ENCODE measurements at places on chromosomes 13 and 19. TPM values are rescaled to one million over a fixed set of nuclear protein-coding genes. Genes with fewer than 3 reads are reported as not detected.
A peak's percentile ranks its signal among the peaks of the same experiment; 100 is the strongest.

CYP4F8 gene
- total RNA-seq = not detected

DNA sequence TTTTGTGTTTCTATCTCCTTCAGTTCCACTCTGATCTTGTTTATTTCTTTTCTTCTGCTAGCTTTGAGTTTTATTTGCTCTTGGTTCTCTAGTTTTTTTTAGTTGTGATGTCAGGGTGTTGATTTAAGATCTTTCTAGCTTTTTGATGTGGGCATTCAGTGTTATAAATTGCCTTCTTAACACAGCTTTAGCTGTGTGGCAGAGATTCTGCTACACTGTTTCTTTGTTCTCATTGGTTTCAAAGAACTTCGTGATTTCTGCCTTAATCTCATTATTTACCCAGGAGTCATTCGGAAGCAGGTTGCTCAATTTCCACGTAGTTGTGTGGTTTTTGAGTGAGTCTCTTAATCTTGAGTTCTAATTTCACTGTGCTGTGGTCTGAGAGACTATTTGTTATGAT is 251.7 kb upstream of the HTR2A start:
- no peak for DNase-seq

CCNE1 gene
- total RNA-seq = 2.9 TPM

DNA sequence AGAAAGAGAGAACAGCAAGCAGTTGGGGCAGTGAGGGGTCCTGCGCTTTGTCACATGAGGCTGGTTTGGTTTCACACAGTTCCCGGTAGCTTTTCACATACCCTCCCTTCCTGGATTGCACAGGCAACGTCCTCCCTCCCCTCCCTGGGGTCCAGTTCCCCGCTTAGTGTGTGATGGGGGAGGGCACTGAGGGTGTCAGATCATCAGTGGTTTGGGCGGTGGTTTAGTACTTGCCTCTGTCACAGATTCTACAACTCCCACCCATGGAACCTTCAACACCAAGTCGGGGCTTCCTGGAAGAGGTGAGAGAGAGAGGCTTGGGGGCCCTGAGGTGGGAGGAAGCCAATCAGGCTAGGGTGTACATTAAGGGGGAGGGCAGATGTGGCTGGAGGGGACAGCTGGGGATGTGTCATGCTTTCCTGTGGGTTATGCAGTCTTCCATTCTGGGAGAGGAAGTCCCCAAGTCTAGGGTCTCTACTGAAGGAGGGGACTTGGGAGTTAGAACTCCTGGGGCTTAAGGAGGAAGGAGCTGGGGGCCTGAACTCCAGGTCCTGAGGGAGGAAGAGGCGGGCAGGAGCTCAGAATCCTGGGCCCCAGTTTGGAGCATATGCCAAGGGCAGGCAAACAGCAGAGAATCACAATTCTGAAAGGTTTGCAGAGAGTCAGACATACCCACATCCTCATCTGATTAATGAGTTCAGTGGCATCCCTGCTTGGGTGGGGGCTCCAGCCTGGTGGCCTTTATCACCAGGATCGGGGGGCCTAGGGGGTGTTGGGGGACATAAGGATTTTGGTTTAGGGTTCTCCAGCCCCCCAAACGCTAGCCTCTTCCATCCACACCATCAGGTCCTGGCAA is at the start of gene NKG7:
TSS of gene NKG7 (minus strand) at position 6 of the 856 bp plus-strand sequence. CDS start 119 bp downstream, outside the sequence.
- DNase-seq = peak; percentile 82

GRCh38 chr19:45981350-45981749 is 7.7 kb upstream of the NOVA2 start:
- DNase-seq = no peak

NPAS1 gene
- total RNA-seq = 0.65 TPM

FGF21 gene
- total RNA-seq = not detected

PEG3 gene
- total RNA-seq = not detected

GRCh38 chr19:18940769-18941627 is at the start of gene HOMER3:
Gene HOMER3 (minus strand): TSS chr19:18941217. CDS start chr19:18938982, 2,235 bp downstream.
- DNase-seq = peak; percentile 82

GRCh38 chr19:30325676-30326392 is 46.4 kb upstream of the ZNF536 start:
- no peak for DNase-seq

CGB2 gene
- not detected for total RNA-seq

RUBCNL gene
- total RNA-seq = 1.6 TPM

All from natural killer cell (primary cell).